ENCODE measurements at places on chromosomes 5 and 9.

GRCh38 chr9:120338340-120338739, 241.6 kb downstream of the CDK5RAP2 start:
- no peak for DNase-seq

GRCh38 chr9:71830153-71830552, 61.8 kb upstream of the CEMIP2 start:
- no peak for DNase-seq

DNA sequence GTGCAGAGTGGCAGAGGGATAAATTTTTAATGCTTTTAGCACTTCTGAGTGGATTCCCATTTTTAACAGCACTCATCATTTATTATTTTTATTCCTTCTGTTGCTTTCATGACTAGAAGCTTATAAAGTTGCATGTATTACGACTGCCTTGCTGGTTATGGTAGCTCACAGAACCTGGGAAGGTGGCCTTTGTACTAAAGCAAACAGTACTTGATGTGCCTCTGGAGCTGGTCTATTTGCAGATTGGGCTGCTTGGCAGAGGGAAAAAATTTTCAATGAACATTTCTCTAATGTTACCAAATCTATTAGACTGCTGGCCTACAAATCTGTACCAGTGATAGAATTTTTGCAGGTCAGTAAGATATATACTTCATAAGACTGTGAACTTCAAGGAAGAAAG, 274.5 kb upstream of the C9orf72 start:
- DNase-seq = no peak

GRCh38 chr9:123251741-123252140, 16.6 kb downstream of the STRBP start:
- DNase-seq = no peak

DNA sequence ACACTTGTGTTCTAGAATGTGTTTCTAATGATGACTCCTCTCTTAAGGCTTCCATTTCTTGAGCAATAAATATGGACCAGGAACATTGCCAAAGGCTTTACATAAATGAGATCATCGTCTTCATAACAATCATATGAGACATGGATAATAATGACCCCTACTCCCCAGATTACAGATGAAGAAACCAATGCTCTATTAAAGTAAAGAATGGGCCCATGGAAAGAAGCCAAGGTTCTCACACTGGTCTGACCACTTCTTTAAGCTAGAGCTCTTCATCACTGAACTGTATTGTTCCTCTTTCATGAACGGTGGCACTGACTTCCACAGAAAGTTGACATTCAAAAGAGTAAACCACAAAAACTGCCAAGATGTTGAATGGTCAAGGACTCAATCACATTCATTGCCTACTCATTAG, 65.3 kb downstream of the MARCHF3 start:
- DNase-seq = peak; percentile 98

DNA sequence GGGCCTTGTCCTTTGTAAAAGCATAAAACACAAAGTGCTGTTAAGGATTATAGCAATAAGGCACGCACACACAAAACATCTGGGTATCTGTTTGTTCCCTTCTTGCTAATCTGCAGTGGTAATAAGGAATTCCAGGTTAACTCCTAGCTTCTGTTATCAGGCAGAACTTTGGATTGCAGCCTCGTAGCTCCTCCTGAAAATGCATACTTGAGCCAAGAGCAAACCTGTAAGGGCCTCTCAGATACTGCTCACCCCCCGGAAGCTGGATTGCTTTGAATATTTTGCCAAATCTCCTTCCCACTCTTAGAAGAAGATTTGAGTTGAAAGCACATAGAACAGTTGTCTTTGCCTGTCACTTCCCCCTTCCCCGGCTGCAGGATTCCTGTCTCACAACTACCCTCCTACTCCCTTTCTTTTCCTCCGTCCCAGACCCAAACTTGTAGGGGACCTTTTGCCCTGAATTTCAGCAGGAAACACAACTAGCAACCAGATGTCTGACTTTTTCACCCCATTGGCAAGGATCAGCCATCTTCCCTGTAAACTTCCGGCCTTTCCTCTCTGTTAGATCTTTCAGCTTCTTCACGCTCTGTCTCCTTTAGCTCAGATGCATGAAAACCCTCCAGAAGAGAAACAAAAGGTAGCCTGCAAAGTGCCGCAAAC, 28.2 kb upstream of the SMAD5 start:
- DNase-seq = no peak

- no peak for DNase-seq
Observed at GRCh38 chr5:75460532-75460931, 50.9 kb downstream of the CERT1 start.

DNA sequence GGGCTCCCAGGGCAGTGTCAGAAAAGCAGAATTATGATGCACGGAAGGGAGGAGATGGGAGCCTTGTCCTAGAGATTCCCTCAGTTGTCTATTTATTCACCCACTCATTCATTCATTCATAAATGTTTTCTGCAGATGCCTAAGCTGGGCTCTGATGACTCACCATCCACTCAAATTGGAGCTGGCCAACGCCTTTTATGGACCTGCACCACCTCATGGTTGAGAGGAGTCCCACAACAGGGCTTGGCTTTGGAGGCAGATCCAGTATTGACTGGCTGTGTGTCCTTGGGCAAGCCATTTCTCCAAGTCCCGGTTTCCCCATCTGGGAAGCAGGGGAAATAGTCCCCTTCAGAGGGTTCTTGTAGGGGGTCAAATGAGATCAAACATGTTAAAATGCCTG, 227.8 kb downstream of the MELK start:
- DNase-seq = no peak
